OCI-LY7 (cell line): ENCODE measurements at places on chromosomes 1 and 21.

GRCh38 chr1:244324176-244324883, 127.4 kb downstream of the ADSS2 start:
- DNase-seq: no peak

DNA sequence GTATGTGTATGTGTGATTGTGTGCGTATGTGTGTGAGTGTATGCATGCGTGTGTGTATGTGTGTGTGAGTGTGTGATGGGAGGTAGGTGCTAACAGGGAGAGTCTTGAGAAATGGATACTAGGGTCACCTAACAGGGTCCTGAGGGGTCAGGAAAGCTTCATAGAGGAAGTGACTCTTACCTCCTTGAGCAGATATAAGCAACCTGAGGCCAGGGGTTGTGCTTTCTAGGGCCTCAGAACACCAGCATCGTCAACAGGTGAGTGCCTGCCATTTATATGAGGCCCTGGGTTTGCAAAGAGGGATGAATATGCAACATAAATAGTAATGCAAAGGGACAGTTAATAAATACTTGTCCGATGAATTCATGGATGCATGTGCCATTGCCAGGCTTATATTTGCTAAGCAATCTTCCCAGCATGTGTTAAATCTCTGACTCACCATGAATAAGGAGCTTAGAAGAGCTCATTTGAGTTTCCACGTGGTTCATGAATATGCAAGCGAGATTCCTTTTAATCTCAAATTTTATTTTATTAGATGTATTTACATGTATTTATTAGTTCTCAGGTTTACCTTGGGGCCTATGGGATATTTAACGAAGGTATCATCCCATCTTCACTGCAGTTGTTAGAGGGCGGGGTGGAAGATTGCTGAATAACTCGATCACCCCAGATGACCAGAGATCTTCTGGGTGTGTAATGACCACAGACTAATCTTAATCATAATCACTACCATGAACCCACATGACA, 438.3 kb downstream of the CAMTA1 start:
- DNase-seq: no peak

GRCh38 chr1:25573591-25573930, 30.2 kb downstream of the LDLRAP1 start:
- no peak for DNase-seq

- no peak for DNase-seq
Observed at GRCh38 chr1:10495475-10495817, 20.7 kb downstream of the PEX14 start.

GRCh38 chr21:43266534-43266933, 97.7 kb downstream of the CRYAA start:
- DNase-seq: no peak
